ENCODE measurements at places on chromosomes 13 and 19. TPM values are rescaled to one million over a fixed set of nuclear protein-coding genes. Genes with fewer than 3 reads are reported as not detected.

GRCh38 chr19:41351339-41352245 is 2.1 kb downstream of the TGFB1 start:
- H3K36me3 ChIP-seq = peaks cover 7% of the 10 kb centered on the region
- H3K4me1 ChIP-seq = peaks cover 46% of the 10 kb centered on the region
- H3K27me3 ChIP-seq = no peaks in the 10 kb centered on the region
- peak overlapping the region; percentile 84 for H3K4me3 ChIP-seq
- peak; percentile 69 for DNase-seq

GIPC3 gene
- total RNA-seq = 0.96 TPM

GRCh38 chr13:51942189-51942588 is 69.1 kb downstream of the ATP7B start:
- no peaks in the 10 kb centered on the region for H3K27me3 ChIP-seq
- no peak overlapping the region for H3K27ac ChIP-seq
- H3K36me3 ChIP-seq = peaks cover 35% of the 10 kb centered on the region
- no peak for DNase-seq
- H3K4me3 ChIP-seq = no peak overlapping the region

GRCh38 chr19:5321851-5322681 is 18.5 kb downstream of the PTPRS start:
- H3K27me3 ChIP-seq = no peaks in the 10 kb centered on the region
- H3K4me1 ChIP-seq = no peaks in the 10 kb centered on the region
- H3K36me3 ChIP-seq = no peaks in the 10 kb centered on the region

- peaks cover 21% of the 10 kb centered on the region for H3K4me1 ChIP-seq
- peak overlapping the region; percentile 71 for H3K27ac ChIP-seq
- H3K4me3 ChIP-seq = no peak overlapping the region
- H3K36me3 ChIP-seq = no peaks in the 10 kb centered on the region
- DNase-seq = no peak
Observed at GRCh38 chr13:35724446-35724845, 248.0 kb upstream of the MAB21L1 start.

GRCh38 chr19:30684613-30685012 is 312.4 kb downstream of the ZNF536 start:
- no peak overlapping the region for H3K4me3 ChIP-seq
- no peak overlapping the region for H3K27ac ChIP-seq
- no peaks in the 10 kb centered on the region for H3K36me3 ChIP-seq
- no peak for DNase-seq

DNA sequence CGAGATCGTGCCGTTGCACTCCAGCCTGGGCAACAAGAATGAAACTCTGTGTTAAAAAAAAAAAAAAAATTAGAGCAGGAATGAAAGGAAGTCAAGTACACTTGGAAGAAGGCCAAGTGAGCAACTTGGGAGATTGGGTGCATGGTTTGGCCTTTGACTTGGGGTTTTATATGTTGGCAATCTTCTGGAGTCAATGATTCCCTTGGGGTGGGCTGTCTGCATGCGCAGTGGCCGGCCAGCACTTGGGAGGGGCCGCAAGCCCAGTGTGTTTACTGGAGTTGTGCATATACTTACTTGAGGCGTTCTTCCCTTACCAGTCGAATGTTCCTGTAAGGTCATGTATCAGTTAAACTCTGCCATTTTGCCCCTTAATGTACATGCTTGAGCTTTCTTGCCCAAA is 103.9 kb downstream of the FAM216B start:
- H3K36me3 ChIP-seq = no peaks in the 10 kb centered on the region
- no peaks in the 10 kb centered on the region for H3K27me3 ChIP-seq
- H3K27ac ChIP-seq = no peak overlapping the region
- H3K4me1 ChIP-seq = peaks cover 17% of the 10 kb centered on the region
- no peak overlapping the region for H3K4me3 ChIP-seq
- DNase-seq = no peak

DNA sequence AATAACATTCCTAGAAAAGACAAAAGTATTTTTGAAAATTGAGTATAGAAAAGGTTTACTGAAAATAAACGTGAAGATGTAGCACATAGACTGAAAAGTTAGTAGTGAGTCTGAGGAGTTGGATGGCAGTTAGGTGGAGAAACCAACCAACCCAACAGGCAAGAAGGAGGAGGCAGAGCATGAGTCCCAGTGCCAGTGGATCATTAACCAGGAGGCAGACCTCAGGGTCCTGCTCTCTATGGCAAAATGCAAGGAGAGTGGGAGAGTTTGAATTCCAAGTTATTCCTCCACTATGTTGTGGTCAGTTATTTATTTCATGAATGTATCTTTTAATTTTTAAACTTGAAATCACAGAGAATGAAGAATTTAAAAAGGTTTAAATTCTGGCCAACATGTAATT is 446.4 kb downstream of the GPC6 start:
- H3K27ac ChIP-seq = no peak overlapping the region
- H3K27me3 ChIP-seq = no peaks in the 10 kb centered on the region
- H3K4me3 ChIP-seq = no peak overlapping the region
- H3K36me3 ChIP-seq = no peaks in the 10 kb centered on the region

- DNase-seq = no peak
- H3K36me3 ChIP-seq = no peaks in the 10 kb centered on the region
- H3K4me1 ChIP-seq = no peaks in the 10 kb centered on the region
Observed at GRCh38 chr13:35347679-35348205, 128.7 kb downstream of the MAB21L1 start.

DNA sequence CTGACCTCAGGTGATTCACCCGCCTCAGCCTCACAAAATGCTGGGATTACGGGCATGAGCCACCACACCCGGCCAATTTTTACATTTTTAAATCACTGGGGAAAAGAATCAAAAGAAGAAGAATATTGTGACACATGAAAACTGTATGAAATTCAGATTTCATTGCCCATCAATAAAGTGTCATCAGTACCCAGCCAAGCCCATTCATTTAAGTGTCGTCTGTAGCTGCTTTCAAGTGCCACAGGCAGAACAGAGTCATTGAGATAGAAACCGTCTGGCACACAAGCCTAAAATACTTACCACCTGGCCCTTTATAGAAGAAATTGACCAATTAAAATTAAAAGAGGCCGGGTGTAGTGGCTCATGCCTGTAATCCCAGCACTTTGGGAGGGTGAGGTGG is 15.3 kb downstream of the COLGALT1 start:
- DNase-seq = no peak
- no peak overlapping the region for H3K4me3 ChIP-seq
- peaks cover 4% of the 10 kb centered on the region for H3K4me1 ChIP-seq
- H3K36me3 ChIP-seq = peaks cover 75% of the 10 kb centered on the region
- no peaks in the 10 kb centered on the region for H3K27me3 ChIP-seq

ZNF677 gene
- total RNA-seq = 10.7 TPM

- DNase-seq = no peak
- H3K36me3 ChIP-seq = no peaks in the 10 kb centered on the region
- no peak overlapping the region for H3K27ac ChIP-seq
- H3K27me3 ChIP-seq = no peaks in the 10 kb centered on the region
Observed at GRCh38 chr13:71481501-71481900, 385.5 kb downstream of the DACH1 start.

- no peak overlapping the region for H3K27ac ChIP-seq
- no peak overlapping the region for H3K4me3 ChIP-seq
- H3K4me1 ChIP-seq = no peaks in the 10 kb centered on the region
- no peak for DNase-seq
Observed at GRCh38 chr13:26772531-26772930, 11.9 kb upstream of the GPR12 start.

GRCh38 chr13:66665991-66666390 is 564.1 kb downstream of the PCDH9 start:
- H3K36me3 ChIP-seq = no peaks in the 10 kb centered on the region
- no peaks in the 10 kb centered on the region for H3K27me3 ChIP-seq
- DNase-seq = no peak
- H3K4me3 ChIP-seq = no peak overlapping the region
- no peak overlapping the region for H3K27ac ChIP-seq

SLC8A2 gene
- total RNA-seq = 0.37 TPM

GRCh38 chr13:73451221-73452029 is 392.6 kb downstream of the KLF5 start:
- no peak overlapping the region for H3K4me3 ChIP-seq
- H3K36me3 ChIP-seq = no peaks in the 10 kb centered on the region
- no peaks in the 10 kb centered on the region for H3K27me3 ChIP-seq
- no peak overlapping the region for H3K27ac ChIP-seq
- H3K4me1 ChIP-seq = no peaks in the 10 kb centered on the region
- no peak for DNase-seq

- no peak overlapping the region for H3K27ac ChIP-seq
- no peak for DNase-seq
- no peaks in the 10 kb centered on the region for H3K36me3 ChIP-seq
Observed at GRCh38 chr13:58531614-58532013, 900.1 kb downstream of the PCDH17 start.

DNA sequence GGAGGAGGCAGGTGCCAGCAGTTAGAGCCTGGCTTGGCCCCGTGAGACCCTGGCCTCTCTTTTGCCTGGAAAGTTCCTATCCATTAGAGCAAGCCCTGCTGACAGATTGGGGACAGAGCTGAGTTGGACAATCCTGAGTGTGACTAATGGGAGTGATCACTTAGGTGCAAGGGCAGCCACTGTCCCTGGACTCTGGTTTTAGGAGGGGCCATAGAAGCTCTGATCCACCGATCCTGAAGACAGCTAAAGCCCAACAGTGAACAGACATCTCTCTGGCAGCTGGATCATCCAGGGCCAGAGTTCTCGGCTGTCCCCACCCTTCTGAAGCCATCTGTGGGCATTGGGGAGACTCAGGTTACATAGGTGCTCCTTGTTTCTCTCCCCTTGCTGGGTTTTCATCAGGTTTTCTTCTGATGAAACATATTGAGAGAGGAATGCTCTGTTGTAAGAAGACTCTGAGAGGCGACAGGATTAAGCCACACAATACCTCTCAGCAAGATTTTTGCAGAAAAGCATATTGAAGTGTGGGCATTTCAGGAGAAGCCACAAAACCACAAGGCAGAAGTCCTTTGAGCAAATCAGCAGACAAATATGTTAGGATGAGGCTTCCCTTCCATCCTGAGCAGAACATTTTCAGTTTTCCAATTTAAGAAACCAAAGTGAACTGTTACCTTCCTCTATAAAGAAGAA is 288.0 kb upstream of the MAB21L1 start:
- H3K36me3 ChIP-seq = no peaks in the 10 kb centered on the region
- H3K27ac ChIP-seq = no peak overlapping the region
- DNase-seq = no peak
- H3K4me3 ChIP-seq = no peak overlapping the region
- H3K4me1 ChIP-seq = no peaks in the 10 kb centered on the region
- no peaks in the 10 kb centered on the region for H3K27me3 ChIP-seq

- no peaks in the 10 kb centered on the region for H3K4me1 ChIP-seq
- no peaks in the 10 kb centered on the region for H3K36me3 ChIP-seq
- H3K27ac ChIP-seq = no peak overlapping the region
Observed at GRCh38 chr13:104832231-104832630, 1703.2 kb downstream of the EFNB2 start.

DNA sequence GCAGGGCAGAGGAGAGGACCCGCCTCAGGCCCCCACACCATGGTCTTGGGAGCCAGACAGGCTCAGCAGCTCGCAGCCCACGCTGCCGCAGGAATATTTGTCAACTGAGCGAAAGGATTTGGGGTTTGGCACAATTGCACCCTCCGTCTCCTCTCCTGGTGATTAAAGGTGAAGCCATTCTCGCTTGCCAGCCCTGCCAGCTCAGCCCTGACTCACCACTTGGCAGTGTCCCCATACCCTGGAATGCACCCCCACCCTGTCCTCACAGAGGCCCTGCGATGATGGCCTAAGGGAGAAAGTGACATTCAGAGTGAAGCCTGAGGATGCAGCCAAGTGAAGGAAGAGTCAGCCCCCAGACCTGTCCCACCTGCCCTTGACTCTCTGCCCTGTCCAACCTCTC is 18.8 kb downstream of the CYTH2 start:
- H3K27me3 ChIP-seq = no peaks in the 10 kb centered on the region
- no peaks in the 10 kb centered on the region for H3K4me1 ChIP-seq
- H3K27ac ChIP-seq = peak overlapping the region; percentile 94
- no peak overlapping the region for H3K4me3 ChIP-seq

PRRG2 gene
- 2.3 TPM for total RNA-seq

ZSCAN4 gene
- 0.24 TPM for total RNA-seq

ZNF577 gene
- 9.5 TPM for total RNA-seq

- H3K4me1 ChIP-seq = no peaks in the 10 kb centered on the region
- no peak overlapping the region for H3K27ac ChIP-seq
- H3K36me3 ChIP-seq = no peaks in the 10 kb centered on the region
- H3K27me3 ChIP-seq = no peaks in the 10 kb centered on the region
- no peak for DNase-seq
Observed at GRCh38 chr13:105758918-105759860, 776.3 kb downstream of the EFNB2 start.

TEX101 gene
- not detected for total RNA-seq

RRAS gene
- total RNA-seq = 83.5 TPM

UFM1 gene
- total RNA-seq = 24.0 TPM

MAB21L1 gene
- 0.83 TPM for total RNA-seq

CALR3 gene
- not detected for total RNA-seq

ZNF529 gene
- total RNA-seq = 11.5 TPM

DNA sequence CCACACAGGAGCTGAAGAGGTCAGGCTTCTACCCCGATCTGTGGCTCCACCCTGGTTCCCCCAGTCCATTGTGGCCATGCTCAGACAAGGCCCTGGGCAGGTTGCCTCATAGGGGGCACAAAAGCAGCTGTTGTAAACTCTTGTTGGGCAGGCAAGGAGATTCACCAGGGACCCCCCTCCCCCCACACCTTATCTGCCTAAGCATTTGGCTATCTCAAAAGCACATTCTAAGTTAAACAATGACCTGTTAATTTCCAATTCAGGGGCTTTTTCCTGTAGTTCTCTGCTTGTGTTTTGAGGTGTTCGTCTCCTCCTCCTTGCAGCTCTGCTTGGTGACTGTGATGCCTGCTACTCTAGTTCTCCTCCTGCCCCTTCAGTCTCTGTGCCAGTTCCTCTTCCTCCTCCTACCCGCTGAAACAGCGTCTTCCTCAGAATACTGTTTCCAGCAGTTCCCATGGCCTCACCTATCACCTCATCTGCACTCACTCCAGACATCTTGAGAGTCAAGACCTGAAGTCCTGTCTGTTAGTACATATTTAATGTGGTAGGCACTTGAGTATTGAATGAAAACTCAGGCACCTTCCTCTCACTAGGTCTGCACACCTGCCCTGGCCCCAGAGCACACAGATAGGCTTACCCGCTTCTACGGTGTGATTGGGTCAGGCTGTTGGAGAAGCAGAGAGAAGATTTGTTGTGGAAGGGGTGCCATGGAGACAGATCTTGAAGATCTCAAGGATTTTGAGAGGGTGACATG is 31.7 kb downstream of the SPATA13 start:
- H3K4me3 ChIP-seq = no peak overlapping the region
- no peak for DNase-seq
- H3K36me3 ChIP-seq = no peaks in the 10 kb centered on the region
- no peaks in the 10 kb centered on the region for H3K27me3 ChIP-seq
- no peak overlapping the region for H3K27ac ChIP-seq

GRCh38 chr13:52797176-52797575 is 51.3 kb downstream of the PCDH8 start:
- H3K4me3 ChIP-seq = no peak overlapping the region
- no peaks in the 10 kb centered on the region for H3K4me1 ChIP-seq
- no peaks in the 10 kb centered on the region for H3K27me3 ChIP-seq
- no peak for DNase-seq

GRCh38 chr19:28737021-28737895 is 475.7 kb downstream of the UQCRFS1 start:
- no peak overlapping the region for H3K4me3 ChIP-seq
- H3K4me1 ChIP-seq = peaks cover 18% of the 10 kb centered on the region
- H3K36me3 ChIP-seq = no peaks in the 10 kb centered on the region
- peak overlapping the region; percentile 34 for H3K27ac ChIP-seq
- DNase-seq = no peak
- no peaks in the 10 kb centered on the region for H3K27me3 ChIP-seq
